Left renal pelvis (tissue), 4 donors: ENCODE measurements at places on chromosomes 5 and 9. TPM values are rescaled to one million over a fixed set of nuclear protein-coding genes. Genes with fewer than 3 reads are reported as not detected.

CYLC2 gene
- polyA plus RNA-seq: not detected

TMEM215 gene
- polyA plus RNA-seq: 0.24 TPM

HSD17B4 gene
- polyA plus RNA-seq: 250 TPM

MSMP gene
- not detected for polyA plus RNA-seq
